Type B pancreatic cell (in vitro differentiated cells): ENCODE measurements at places on chromosomes 2 and 18.

DNA sequence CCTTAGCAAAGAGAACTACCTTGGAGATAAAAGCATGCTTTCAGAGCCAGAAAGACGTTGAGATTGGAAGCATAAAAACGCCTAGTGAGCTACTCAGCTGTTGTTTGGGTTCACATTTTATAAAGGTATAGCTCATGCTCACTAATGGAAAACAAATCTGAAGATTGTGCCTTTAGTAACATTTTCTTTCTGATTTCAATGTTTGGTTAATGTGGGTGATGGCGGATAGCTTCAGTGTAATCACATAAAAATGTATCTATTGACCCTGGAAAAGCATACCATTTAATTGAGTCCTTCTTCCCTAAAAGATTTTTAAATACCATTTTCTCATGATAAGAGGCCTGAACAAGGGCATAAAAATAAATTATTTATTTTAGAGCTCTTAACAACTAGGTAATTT is 73.4 kb downstream of the DTNA start:
- no peaks in the 10 kb centered on the region for H3K4me1 ChIP-seq
- DNase-seq = no peak
- no peak overlapping the region for H3K27ac ChIP-seq
- H3K27me3 ChIP-seq = no peaks in the 10 kb centered on the region

GRCh38 chr2:128108166-128108565 is 17.2 kb downstream of the UGGT1 start:
- H3K27me3 ChIP-seq = no peaks in the 10 kb centered on the region
- H3K4me1 ChIP-seq = no peaks in the 10 kb centered on the region
- H3K4me3 ChIP-seq = no peak overlapping the region

DNA sequence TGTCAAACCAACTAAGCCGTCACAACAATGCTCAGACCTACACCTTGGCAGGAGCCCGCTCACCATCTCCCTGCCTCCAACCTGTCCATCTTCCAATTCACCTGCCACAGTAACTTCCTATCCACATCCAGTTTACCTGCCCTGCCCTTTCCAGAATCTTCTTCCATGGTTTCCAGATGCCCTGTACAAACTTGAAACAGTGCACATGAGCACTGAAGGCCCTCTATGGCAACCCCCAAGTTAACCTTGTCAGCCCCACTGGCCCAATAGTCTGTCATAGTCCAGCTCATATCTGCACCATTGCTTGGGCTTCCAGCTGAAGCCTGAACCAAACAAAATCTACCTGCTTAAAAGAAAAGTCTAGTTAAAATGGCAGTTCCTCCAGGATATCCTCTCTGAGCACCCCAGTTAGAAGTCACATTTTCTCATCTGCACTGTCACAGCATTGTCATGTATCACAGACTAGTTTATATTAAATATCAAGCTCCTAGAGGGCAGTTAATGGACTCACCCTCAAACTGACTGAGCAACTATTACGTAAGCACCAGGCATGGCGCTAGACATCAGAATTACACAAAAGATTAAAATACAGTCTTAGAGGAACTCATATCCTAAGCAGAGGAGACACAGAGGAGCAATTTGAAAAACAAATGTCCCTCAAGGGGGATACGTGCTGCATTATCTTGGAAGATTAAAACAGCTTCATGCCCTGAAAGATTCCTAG is 11.6 kb downstream of the NFE2L2 start:
- no peak for DNase-seq
- H3K36me3 ChIP-seq = peaks cover 39% of the 10 kb centered on the region
- H3K4me1 ChIP-seq = peaks cover 52% of the 10 kb centered on the region
- peak overlapping the region; percentile 98 for H3K27ac ChIP-seq
- no peaks in the 10 kb centered on the region for H3K27me3 ChIP-seq
- H3K4me3 ChIP-seq = peak overlapping the region; percentile 29

- H3K36me3 ChIP-seq = no peaks in the 10 kb centered on the region
- DNase-seq = no peak
- H3K4me1 ChIP-seq = peaks cover 11% of the 10 kb centered on the region
- H3K27ac ChIP-seq = no peak overlapping the region
- peaks cover 6% of the 10 kb centered on the region for H3K27me3 ChIP-seq
Observed at GRCh38 chr2:238694922-238695321, 153.0 kb upstream of the TWIST2 start.

DNA sequence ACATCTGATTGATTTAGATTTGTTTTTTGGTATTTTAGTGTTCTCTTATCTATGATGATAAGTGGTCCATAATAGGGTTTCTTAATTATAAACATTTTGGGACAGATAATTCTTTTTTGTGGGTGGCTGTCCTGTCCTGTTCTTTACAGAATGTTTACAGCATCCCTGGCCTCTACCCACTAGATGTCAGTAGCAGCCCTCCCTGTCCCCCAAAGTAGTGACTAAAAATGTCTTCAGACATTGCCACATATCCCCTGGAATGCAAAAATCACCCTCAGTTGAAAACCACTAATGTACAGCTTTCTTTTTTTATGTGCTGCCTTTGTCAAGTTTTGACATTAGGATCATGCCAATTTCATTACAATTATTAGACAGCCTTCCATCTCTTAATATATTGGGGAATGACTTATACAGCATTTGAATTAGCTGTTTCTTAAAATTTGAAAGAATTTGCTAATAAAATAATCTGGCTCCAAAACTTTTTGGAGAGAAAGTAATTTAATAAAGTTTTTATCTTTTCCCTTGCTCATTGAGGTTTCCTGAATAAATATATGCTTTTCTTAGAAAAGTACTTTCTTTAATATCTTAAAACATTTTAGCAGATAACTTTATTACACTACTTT is 19.5 kb downstream of the WIPF1 start:
- H3K4me1 ChIP-seq = no peaks in the 10 kb centered on the region
- H3K27ac ChIP-seq = no peak overlapping the region
- no peaks in the 10 kb centered on the region for H3K27me3 ChIP-seq
- peaks cover 4% of the 10 kb centered on the region for H3K36me3 ChIP-seq

- H3K36me3 ChIP-seq = no peaks in the 10 kb centered on the region
- no peak for DNase-seq
- H3K27me3 ChIP-seq = no peaks in the 10 kb centered on the region
- H3K4me1 ChIP-seq = no peaks in the 10 kb centered on the region
Observed at GRCh38 chr18:75926811-75927210, 499.3 kb upstream of the SMIM21 start.

GRCh38 chr2:110106642-110107041 is 9.0 kb downstream of the MALL start:
- peaks cover 21% of the 10 kb centered on the region for H3K4me1 ChIP-seq
- H3K36me3 ChIP-seq = peaks cover 32% of the 10 kb centered on the region

- H3K4me1 ChIP-seq = peaks cover 7% of the 10 kb centered on the region
- H3K4me3 ChIP-seq = no peak overlapping the region
- H3K27me3 ChIP-seq = peaks cover 73% of the 10 kb centered on the region
- no peak overlapping the region for H3K27ac ChIP-seq
- no peak for DNase-seq
Observed at GRCh38 chr2:118806797-118807667, 40.4 kb downstream of the EN1 start.
